Activated CD8-positive, alpha-beta memory T cell treated with anti-CD3 and anti-CD28 coated beads, Interleukin-2, amount 10 ng/mL, durations not matched to agents 7 days and 5 days (primary cell): ENCODE measurements at places on chromosomes 11 and 22. TPM values are rescaled to one million over a fixed set of nuclear protein-coding genes. Genes with fewer than 3 reads are reported as not detected.

DNA sequence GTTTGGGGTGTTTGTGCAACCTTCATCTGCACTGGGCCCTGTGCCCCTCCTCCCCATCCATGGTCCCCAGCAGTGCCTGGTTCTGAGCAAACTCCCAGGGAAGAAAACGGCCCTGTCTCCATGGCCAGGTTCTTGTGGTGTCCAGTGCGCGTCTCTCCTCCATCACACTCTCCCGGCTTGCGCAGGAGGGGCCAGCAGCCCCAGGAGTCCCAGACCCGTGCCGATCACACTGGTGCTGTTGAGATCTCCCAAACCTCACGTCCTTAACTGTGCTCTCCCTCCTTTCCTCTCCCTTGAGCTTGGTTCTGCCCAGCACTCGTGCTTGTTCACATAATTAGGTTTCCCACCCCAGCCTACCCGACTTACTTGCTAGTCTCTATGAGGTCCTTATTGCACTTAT, 10.9 kb upstream of the GRK2 start:
- no peak overlapping the region for H3K27ac ChIP-seq
- H3K27me3 ChIP-seq = no peaks in the 10 kb centered on the region
- no peak for DNase-seq
- H3K36me3 ChIP-seq = peaks cover 50% of the 10 kb centered on the region
- H3K4me3 ChIP-seq = no peak overlapping the region

GRCh38 chr11:15127341-15127740, 12.6 kb downstream of the INSC start:
- H3K4me1 ChIP-seq = no peaks in the 10 kb centered on the region
- no peak for DNase-seq
- no peaks in the 10 kb centered on the region for H3K36me3 ChIP-seq
- peaks cover 62% of the 10 kb centered on the region for H3K27me3 ChIP-seq

- no peak overlapping the region for H3K27ac ChIP-seq
- DNase-seq = no peak
- no peaks in the 10 kb centered on the region for H3K4me1 ChIP-seq
- no peak overlapping the region for H3K4me3 ChIP-seq
- H3K27me3 ChIP-seq = peaks cover 9% of the 10 kb centered on the region
Measured at GRCh38 chr11:69931994-69932910, 113.0 kb upstream of the FGF3 start.

The B3GAT1 gene
- 0.33 TPM for total RNA-seq

The MYBPC3 gene
- not detected for total RNA-seq

The OR5B21 gene
- 0.96 TPM for total RNA-seq

The P2RY2 gene
- total RNA-seq = not detected
